ENCODE measurements at places on chromosomes 3 and 15.

- no peak for DNase-seq
Observed at GRCh38 chr3:117348884-117349283, 639.3 kb downstream of the TUSC7 start.

- DNase-seq = no peak
Observed at GRCh38 chr3:48715174-48715800, 1.7 kb downstream of the IP6K2 start.

DNA sequence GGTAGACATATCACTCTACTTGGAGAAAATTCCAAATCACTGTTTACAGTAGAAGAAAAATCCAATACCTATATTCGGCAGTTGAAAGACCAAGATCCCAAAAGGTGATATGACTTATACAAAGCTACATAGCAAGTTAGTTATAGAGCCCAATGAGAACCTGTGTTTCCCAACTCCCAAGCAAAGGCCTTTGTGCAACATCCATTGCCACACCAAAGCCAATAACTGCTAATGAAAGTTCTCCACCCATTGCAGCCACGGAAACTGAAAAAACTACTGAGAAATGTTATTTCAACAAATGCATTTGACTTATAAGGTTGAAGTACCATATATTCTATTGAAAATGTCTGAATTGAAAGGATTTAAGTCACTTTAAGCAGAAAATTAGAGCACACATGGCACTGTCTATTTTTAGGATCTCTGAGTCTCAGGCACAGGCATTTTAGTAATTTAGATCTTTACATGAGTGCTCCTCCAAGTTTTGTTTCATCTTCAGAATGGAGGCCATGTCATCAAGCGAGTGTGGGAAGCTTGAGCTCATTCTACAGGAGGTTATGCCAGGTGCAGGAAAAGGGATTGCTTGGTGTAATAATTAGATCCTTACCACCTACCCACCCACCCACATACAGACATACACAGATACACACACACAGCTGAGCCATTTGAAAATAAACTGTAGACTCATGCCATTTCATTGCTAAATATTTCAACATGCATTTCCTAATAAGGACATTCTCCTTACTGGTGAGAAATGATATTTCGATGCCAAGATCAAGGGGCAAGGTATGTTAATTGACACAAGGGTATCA is 19.7 kb upstream of the ANO10 start:
- DNase-seq = no peak

DNA sequence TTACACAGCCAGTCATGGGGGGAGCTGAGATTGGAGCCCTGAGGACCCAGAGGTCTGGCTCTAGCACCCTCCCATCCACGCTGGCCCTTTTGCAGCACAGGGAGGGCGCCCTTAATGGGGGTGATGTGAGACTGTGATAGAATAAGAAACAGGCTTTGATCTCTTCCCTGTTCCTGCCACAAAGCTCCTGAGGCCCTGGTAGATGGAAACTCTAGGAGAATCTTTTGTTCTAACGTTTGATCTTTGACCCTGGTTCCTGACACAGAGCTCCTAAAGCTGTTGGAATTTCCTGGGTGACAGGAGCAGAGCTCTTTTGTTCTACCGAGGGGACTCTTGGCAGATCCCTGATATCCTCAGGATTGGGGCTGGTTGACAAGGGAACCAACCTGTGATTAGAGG is 1.2 kb upstream of the UROC1 start:
- no peak for DNase-seq

- DNase-seq = no peak
Observed at GRCh38 chr3:9826815-9827573, 16.8 kb downstream of the RPUSD3 start.

DNA sequence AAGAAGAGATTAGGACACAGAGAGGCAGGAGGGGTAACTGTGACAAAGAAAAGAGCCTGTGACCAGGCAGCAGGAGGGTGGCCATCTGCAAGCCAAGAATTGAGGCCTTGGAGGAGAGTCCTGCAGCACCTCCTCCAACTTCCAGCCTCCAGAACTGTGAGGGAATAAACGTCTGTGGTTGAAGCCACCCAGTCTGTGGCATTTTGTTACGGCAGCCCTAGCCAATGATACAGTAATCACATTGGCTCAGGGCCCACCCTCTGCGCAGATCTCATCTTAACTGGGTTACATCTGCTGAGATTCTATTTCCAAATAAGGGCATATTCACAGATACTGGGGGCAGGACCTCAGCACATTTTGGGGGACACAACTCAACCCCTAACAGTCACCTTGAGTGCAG is 11.3 kb downstream of the SELENOS start:
- DNase-seq = no peak

DNA sequence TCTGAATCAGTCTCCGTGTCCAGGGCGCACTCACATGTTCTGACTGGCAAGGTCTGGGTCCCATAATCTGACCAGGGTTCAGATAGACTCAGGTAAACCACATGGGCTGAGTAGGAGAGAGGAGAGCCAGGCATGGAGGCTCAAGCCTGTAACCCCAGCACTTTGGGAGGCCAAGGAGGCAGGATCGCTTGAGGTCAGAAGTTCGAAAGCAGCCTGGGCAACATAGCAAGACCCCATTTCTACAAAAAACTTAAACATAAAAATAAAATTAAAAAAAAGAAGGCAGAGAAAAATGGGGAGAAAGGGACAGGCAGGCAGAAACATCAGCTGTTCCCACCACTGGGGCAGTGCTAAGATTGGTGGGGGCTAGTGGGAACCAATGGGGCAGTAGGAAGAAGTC is 5.4 kb downstream of the TMEM43 start:
- DNase-seq = no peak

DNA sequence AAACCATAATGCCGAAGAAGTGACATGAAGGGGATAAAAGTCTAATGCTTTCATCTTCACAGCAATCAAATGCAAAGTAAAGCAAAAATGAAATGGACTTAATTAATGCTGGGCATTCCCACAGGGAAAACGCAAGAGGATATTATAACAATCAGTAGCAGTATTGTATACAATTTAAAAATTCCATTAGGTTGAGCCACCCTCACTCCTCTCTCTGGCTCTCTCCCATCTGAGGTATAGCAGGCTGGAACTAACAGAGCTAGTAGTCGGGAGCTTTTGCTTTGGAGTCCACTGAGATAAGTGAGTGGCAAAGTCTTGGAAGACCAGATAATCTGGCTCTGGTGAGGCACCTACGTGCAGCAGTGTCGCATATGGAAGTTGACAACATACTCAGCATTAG is 33.9 kb downstream of the DET1 start:
- no peak for DNase-seq

DNA sequence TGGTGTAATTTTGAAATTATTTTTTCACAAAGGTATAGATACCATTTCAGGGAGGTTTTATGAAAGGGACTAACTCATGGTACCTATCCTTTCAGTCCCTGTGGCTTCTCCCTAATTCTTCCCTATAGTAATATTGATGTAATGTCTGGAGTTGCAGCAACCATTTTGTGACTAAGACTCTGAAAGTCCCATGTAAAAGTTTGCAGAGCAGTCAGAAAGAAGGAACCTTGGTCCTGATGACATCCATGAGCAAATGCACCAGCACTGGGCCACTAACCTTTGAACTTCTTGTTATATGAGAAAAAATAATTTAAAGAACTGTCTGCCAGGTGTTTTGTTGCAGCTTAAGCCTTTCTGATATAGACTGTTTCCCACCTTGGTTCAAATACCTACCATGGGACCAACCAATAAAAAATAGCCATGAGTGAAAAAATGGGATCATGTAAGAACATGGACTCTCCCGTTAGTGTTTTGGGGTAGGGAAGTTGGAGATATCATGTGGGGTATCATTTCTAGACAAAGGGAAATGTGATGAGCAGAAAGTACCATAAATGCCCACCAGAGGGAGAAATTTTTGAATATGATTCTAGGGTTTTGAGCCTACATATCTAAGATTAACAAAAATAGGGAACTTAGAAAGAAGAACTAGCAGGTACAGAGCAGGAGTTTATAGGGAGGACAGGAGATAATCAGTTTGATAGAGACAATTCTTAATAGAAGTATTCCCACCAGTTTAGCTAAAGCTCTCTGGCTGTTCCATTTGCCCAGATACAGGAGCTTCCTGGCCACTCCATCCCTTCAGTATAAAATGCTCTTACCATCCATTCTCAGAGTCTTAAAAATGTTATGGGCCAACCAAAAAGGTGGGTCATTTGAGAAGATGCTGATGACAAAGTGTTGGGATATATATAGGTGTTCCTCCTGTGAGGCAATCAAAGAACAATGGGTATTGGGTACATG is 3.4 kb upstream of the CPOX start:
- no peak for DNase-seq

- DNase-seq = no peak
Observed at GRCh38 chr15:98009169-98009568, 48.7 kb downstream of the ARRDC4 start.

DNA sequence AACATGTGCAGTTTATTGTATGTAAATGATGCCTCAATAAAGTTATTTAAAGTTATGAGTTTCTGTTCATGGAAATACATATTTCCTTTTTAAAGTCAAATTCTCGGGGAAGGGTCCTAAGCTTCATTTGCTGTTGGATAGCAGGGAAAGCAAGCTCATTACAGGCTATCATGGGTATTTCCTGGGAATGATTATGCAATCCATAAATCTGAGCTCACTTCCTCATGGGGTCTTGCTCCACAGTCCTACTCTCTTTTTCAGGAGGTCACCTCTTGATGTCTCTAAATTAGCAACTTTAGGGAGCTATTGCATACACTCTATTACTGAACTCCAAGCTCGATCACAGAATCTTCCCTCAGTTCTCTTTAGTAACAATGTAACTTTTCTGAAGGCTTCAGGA is 69.9 kb upstream of the TP63 start:
- DNase-seq = no peak

DNA sequence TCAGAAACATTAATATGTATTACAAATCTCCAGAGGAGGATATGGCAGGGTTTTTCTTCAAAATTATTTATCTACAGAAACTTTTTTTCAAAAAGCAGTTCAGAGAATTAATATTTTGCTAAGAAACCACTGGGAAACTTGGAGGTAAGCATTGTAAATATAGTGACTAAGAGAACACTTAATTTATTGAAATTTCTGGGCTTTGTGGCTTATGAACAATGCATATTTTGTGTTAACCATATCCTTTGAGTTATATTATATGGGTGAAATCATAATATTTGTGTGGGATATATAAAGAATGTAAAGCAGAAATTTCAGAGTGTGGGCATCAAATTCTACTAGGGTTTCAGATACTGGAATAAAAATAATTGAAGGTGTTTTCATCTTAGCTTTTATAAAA is 1059.2 kb downstream of the ZPLD1 start:
- no peak for DNase-seq

DNA sequence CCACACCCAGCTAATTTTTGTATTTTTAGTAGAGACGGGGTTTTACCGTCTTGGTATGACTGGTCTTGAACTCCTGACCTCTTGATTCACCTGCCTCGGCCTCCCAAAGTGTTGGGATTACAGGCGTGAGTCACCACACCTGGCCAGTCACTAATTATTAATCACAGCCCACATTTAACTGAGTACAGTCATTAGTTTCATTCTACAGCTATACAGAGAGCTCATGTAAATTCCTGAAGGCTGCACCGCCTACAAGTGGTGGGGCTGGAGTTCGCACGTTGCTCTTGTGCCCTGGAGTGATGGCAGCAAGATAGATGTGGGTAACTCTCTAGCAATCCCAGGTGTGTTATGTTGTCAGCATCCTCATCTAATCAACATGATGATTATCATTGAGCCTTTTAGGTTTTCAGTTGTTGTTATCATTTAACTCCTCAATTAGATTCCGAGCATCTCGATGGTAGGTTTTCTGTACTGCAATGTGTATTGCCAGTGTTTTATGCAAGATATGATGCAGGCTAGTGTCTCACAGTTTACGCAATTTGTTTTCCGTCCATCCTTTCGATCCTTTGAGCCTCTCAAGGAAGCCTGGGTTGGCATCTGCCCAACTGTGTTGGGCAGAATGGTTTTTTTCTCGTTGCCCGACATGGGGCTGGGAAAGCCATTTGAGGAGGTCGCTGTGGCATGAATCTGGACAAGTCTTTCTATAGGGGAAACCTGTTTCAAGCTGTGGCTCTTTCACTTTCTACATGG is 216.3 kb downstream of the LPP start:
- no peak for DNase-seq

GRCh38 chr15:39598958-39599845 is 18.3 kb downstream of the THBS1 start:
- DNase-seq = no peak

DNA sequence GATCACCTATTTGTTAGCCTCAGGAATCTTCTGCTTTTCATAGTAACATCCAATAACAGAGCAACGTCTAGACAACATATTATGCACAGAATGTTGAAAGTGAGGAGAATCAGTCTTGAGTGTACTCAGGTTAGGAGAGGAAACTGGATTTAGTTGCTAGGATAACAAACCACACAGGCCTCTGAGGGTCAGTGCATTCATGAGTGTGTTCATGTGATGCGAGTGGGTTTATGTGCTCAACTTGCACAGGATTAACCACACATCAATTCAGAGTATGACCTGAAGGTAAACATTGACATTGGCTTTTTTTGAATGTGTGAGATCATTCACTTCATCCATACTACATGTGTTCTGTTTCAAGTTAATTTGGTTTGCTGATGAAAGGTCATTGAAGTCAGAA is 287.6 kb downstream of the DIPK2A start:
- DNase-seq = no peak

GRCh38 chr3:4038351-4038750 is 239.1 kb downstream of the LRRN1 start:
- no peak for DNase-seq

DNA sequence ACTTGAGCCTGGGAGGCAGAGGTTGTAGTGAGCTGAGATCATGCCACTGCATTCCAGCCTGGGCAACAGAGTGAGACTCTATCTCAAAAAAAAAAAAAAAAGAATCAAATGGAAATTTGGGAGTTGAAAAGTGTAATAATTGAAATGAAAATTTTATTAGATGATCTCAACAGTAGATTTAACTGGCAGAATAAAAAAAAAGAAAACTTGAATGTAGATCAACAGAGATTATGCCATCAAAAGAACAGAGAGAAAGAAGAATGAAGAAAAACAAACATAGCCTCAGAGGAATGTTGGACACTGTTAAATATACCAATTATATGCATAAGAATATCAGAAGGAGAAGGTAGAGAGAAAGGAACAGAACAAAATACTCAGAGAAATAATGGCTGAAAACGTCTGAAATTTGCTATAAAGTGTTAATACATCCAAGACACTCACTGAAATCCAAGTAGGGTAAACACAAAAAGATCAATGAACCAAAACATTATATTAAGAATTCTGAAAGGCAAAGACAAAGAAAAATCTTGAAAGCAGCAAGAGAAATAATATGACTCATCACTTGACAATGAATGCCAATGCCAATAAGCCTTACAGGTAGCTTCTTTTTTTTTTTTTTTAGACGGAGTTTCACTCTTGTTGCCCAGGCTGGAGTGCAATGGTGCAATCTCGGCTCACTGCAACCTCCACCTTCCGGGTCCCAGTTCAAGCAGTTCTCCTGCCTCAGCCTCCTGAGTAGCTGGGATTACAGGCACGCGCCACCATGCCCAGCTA is 14.6 kb upstream of the ELP6 start:
- DNase-seq = no peak

- DNase-seq = no peak
Observed at GRCh38 chr3:185308126-185308754, 54.4 kb upstream of the EHHADH start.

GRCh38 chr3:124097362-124098131 is 105.6 kb upstream of the ROPN1 start:
- no peak for DNase-seq

- no peak for DNase-seq
Observed at GRCh38 chr15:34754171-34754601, 612 bp downstream of the GJD2 start.

Data from cortex of kidney (tissue), 1 donor.